ENCODE measurements at places on chromosomes 4 and X.

GRCh38 chr4:94676970-94677369 is 80.8 kb upstream of the BMPR1B start:
- peak; percentile 19 for DNase-seq

- DNase-seq, result no peak
Measured at GRCh38 chr4:73723928-73724327, 16.4 kb upstream of the CXCL8 start.

- DNase-seq, result no peak
Measured at GRCh38 chrX:147850875-147851274, 60.8 kb upstream of the FMR1 start.

GRCh38 chr4:81786063-81786763 is 314.5 kb upstream of the RASGEF1B start:
- DNase-seq, result peak; percentile 7

DNA sequence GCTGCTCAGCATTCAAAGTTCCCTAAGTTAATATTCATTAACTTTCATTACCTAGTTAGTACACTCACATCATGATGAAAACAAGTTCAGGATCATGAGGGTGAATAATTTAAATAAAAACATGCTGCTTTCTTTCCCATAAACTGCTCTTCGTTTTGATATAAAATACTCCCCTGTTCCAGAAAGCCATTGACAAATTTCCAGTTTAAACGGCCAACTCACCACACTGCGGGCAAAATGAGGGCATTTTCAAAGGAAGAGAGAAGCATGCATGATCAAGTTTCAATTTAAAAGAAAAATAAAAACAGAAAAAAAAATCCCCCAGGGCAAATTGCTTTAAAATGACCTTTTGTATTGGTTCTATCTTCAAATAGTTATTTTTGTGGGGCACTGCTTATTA is 69.6 kb downstream of the EPHA5 start:
- DNase-seq, result peak; percentile 1

DNA sequence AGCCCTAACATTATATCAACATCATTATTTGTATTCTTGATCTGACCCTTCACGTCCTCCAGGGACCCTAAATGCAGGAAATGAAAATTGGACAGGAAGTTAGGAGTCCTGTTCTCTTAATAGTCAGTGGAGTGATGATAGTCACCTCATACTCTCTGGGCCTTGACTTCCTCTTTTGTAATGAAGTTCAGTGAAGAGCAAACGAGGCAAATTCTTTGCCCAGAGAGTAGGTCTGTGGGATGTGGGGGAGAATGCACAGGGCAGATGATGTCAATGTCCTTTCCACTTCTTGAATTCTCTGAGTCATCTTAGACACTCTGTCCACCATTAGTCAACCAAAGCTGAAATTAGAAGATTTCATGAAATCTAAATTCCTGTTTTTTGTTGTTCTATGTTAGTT is 17.1 kb upstream of the GPRIN3 start:
- peak; percentile 52 for DNase-seq

- DNase-seq, result no peak
Measured at GRCh38 chr4:167339781-167340180, 105.5 kb upstream of the SPOCK3 start.

GRCh38 chrX:19673375-19674040 is 158.2 kb upstream of the MAP3K15 start:
- DNase-seq, result peak; percentile 93

DNA sequence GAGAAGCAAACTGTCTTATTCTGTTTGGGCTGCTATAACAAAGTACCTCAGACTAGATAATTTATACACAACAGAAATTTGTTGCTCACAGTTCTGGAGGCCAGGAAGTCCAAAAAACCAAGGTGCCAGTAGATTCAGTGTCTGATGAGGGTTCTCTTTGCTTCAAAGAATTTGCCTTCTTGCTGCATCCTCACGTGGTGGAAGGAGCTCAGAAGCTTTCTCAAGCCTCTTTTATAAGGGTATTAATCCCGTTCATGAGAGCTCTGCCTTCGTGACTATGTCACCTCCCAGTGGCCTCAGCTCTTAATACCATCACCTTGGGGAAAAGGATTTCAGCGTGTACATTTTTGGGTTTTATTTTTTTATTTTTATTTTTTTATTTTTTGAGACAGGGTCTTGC is 20.1 kb downstream of the CA5B start:
- DNase-seq, result no peak

DNA sequence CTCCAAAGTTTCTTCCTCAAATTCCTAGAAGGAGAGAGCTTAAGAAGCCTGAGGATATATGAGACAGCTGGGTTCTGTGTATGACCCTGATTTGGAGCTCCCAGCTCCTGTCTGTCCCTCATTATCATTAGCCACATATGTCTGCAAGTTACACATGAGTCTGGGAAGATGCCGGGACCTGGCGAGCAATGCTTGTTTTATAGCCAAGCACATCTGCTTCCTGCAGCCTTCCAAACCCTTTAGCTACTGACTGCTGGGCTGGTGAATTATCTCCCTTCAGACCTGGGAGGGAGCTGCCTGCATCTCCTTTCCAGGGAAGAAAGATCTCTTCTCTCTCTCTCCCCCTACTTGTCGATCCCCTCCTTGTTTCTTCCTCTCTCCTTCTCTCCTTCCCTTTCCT is 556.7 kb upstream of the BOD1L1 start:
- peak; percentile 60 for DNase-seq

- no peak for DNase-seq
Measured at GRCh38 chr4:186981161-186981560, 257.5 kb upstream of the FAT1 start.

GRCh38 chrX:133335027-133335426 is 80.3 kb downstream of the GPC4 start:
- peak; percentile 24 for DNase-seq

DNA sequence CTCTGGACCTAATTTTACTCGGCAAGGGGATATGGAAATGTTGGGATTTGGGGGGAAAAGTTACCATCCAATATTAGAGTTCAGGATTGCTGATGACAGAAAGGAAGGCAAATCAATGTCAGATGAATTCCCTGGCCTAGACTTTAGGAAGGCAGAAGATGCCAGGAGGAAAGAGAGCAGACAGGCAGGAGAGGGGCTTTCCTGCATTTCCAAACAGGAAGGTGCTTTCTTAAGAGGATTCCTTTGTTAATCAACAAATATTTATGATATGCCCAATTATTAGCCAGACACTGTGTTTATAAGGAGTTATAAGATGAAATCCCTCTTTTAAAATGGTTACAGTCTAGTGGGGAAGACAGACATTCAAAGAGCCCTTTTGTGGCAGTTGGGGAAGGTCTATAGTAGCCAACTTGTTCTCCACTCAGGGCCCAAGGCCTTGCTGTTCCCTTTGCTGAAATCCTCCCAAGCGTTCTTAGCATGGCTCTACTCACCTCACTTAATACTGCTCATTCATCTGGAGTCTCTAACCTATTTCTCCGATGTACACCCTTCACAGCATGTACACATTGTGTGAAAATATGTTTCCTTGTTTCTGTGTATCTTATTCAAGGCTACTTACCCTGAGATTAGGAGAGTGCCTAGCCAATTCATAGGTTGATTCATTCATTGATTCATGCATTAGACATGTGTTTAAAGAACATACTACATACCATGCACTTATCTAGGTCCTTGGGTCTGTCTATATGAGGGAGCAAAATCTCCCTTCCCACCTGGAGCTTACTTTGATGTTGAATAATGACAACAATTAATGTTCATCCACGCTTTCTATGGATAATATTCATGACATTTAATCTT is 5.3 kb downstream of the IGFBP7 start:
- no peak for DNase-seq

DNA sequence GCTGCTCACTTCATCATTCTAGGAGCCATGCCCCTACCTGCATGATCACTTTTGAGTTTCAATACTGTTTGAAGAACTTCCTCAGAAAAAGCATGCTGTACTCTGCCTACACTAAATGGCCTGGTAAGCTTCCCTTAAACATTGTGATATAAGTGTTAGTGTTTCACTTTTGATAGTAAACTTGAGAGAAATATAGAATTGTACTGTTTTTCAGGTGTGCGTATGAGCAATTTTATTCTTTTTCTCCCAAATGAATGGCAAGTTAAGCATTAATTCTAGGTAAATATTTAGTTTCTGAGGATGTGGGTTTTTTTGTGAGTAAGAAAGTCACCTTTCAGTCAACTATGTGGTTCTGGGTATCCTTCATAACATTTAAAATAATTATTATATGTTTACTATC is 484.5 kb downstream of the IL15 start:
- DNase-seq, result no peak

DNA sequence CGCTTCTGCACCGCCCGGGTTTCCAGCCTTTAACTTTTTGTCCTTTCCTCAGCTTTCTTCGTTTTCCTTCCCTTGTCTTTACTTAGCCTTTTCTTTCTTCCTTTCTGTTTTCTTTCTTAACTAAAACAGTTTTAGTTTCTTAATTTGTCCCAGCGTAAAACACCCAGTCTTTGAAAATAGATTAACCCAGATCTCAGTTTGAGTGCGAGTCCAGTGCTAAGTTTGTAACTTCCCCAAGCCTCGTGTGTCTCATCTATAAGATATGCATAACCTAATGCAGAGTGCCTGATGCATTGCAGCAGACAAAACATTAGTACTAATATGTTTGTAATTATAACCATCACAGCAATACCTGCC is 460 bp upstream of the GEMIN8 start:
- DNase-seq, result peak; percentile 48

- DNase-seq, result no peak
Measured at GRCh38 chrX:54494166-54494988, 1.7 kb downstream of the FGD1 start.

DNA sequence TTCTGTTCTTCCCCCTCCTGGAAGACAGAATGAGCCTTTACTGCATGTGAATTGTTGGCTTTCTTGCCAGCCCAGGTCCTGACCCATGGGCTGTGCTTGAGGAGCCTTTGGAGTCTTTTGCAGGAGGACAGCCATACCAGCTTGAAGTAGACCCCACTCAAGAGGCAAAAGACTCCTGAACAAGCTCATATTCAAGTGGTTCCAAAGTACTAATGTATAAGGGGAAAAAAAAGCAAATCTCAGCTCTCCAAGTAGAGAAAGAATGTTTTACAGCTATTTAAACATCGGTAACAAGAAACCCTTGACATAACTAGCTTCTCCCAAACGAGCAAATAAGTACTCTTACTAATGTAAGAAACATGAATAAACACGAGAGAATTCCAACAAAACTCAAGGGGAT is 174.9 kb upstream of the MXRA5 start:
- DNase-seq, result peak; percentile 36

DNA sequence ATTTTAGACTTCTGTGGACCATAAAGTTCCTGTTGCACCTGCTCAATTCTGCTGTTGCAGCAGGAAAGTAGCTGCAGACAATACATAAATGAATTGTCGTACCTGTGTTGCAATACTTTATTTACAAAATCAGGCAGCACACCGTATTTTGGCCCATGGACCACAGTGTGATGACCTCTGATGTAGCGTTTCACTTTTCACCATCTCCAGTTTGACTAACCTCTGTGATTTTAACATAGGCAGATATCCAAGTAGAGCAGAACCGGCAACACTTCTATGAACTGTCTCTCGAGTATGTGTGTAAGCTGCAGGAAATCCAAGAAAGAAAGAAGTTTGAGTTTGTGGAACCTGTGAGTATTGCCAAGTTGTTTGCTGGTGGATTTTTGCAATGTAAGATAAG is 132.7 kb downstream of the ARHGAP10 start:
- no peak for DNase-seq

- no peak for DNase-seq
Measured at GRCh38 chr4:48429709-48430474, 53.3 kb upstream of the SLC10A4 start.

DNA sequence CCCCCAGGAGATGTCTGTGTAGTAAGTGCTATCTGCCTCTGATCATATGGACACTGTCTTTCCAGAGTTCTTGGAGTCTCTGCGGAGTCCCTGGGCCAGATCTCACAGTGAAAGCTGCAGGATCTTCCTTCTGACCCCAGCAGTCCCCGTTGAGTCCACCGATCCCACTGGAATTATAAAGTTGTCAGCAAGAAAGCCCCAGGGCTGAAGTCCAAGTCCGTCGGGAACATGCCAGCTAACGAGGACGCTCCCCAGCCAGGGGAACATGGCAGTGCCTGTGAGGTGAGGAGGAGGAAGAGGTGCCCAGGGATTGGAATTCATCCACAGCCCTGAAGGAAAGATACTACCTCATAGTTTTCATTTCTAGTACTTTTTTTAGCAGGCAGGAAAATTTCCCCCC is 9.3 kb downstream of the ZNF81 start:
- DNase-seq, result no peak

DNA sequence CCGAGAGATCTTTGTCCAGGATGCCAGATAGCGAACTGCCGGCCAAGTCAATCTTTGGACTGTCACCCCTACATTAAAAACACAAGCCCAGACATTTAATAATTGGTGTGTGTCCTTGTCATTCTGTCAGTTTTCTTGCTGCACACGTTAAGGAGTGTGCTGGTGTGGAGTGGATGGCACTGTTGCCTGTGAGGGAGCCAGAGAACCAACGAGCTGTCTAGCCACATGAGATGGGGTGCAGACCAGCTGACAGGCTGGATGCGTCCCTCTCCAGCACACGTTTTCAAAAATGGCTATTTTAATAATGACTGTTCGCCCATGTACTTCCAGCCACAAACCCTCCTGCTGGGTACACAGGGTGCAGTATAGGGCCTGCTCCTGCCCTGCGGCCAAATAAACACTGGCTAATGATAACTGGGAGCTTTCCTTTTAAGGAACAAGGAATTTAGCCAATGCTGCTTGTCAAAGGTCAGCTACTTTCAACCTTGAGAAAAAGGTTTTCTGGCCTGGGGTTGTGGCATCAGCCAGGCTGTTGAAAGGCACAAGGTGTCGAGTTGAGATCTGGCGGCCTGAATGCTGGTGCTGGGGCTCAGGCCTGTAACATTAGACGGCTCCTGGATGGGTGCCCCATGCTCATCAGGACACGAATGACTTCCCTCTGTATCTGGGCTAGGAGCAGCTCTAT is 54.0 kb upstream of the MAP3K15 start:
- no peak for DNase-seq

DNA sequence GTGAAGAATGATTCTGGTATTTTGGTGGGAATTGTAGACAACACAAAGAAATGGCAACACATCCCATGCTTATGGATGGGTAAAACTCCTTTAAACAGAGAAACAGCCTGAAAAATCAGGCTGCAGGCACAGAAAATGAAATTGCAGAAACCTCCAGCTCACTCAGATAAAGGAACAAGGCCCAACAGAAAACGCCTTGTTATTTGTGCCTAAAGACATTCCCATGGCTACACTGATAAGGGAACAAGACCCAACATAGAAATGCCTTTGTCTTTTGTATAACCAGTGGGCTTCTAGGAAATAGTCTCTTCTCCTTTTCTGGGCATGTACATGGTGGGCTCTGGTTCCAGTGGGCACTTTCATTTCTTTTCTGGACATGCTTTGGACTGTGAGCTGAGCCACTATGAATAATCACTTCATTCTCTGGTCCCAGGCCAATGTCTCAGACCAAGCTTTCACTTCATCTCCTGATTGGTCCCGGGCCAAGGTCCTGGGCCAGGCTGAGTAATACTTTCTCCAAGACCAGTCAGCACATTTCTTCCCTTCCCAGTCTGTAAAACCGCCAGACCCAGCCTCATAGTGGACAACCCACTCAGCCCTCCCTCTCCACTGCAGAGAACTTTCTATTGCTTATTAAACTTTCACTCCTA is 160.5 kb downstream of the TBX22 start:
- no peak for DNase-seq

GRCh38 chr4:153434190-153434589 is 32.0 kb upstream of the TMEM131L start:
- no peak for DNase-seq

GRCh38 chr4:152255437-152255836 is 280.5 kb downstream of the FBXW7 start:
- no peak for DNase-seq

Data from fibroblast of villous mesenchyme (primary cell).